Keratinocyte (primary cell): ENCODE measurements at places on chromosomes 6 and 20.

GRCh38 chr6:110979565-110980101, 2.2 kb upstream of the RPF2 start:
- no peak for DNase-seq
- H3K27ac ChIP-seq: no peak overlapping the region
- H3K27me3 ChIP-seq: no peaks in the 10 kb centered on the region
- no peak overlapping the region for H3K4me3 ChIP-seq
- H3K4me1 ChIP-seq: peaks cover 10% of the 10 kb centered on the region

DNA sequence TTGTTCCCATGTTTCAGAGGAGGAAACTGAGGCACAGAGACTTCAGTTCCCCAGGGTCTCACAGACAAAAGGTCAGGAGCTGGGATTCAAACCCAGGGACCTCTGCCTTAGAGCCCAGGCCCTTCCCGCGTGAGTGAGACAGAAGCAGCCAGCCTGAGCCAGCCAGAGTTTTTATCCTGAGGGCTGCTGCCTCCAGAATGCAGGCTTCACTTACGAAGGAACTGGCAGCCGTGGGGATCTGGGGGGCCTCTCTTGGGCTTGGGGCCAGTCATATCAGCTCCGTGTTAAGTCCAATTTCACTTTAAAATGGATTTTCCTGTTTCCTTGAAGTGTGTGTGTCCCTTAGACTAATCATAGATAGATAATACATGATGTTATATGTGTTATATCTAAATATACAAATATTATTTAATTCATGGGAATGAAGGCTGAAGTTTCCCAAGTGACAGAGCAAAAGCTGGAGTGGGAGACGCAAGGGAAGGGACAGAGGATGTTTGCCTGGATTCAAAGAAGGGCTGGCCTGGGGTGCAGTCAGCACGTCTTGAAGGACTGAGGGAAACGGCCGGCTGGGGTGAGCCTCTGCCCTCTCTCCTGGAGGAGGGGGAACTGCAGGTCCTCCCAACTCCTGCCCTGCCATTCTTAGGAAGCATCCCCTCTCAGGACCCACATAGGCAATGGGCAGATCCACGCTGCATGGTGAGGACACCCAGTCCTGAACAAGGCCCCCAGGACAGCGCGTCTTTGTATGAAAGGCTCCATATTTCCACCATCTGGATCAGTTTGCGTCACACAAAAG, 320.1 kb downstream of the CDH4 start:
- no peak overlapping the region for H3K27ac ChIP-seq
- H3K27me3 ChIP-seq: no peaks in the 10 kb centered on the region
- H3K4me1 ChIP-seq: no peaks in the 10 kb centered on the region
- no peak for DNase-seq
- H3K36me3 ChIP-seq: no peaks in the 10 kb centered on the region

DNA sequence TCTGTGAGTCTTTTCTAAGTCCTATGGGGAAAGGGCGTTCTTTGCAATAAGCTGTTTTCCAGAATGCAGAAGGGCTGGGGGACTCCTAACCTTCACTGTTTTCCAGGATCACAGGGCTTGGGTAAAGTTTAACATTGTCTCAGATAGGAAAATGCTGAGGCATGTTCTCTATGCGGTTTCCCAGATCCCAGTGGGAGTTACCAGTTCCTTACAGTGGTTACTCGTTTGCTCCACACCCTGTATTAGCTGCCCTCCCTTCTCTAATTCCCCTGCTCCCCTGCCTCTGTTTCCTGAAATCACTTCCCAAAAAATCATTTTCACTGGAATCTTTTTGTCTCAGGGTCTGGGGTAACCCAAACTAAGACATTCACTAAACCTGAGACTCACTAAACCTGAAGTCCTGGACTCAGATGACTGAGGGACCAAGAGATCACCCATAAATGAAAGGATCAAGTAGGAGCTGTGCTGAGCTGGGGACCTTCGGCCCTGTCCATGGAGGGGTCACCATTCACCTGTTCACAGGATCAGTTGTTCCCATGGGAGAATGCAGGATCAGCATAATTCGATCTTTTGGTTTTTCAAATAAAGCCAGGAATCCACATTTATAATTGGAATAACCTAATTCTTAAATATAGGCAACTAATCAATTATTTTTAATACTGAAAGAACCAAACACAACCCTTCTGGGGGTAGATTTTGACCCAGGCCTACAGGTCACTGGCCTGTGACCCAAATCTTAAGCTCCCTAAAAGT, 76.2 kb downstream of the ISM1 start:
- peaks cover 19% of the 10 kb centered on the region for H3K4me1 ChIP-seq
- DNase-seq: no peak
- no peak overlapping the region for H3K27ac ChIP-seq
- H3K27me3 ChIP-seq: no peaks in the 10 kb centered on the region

DNA sequence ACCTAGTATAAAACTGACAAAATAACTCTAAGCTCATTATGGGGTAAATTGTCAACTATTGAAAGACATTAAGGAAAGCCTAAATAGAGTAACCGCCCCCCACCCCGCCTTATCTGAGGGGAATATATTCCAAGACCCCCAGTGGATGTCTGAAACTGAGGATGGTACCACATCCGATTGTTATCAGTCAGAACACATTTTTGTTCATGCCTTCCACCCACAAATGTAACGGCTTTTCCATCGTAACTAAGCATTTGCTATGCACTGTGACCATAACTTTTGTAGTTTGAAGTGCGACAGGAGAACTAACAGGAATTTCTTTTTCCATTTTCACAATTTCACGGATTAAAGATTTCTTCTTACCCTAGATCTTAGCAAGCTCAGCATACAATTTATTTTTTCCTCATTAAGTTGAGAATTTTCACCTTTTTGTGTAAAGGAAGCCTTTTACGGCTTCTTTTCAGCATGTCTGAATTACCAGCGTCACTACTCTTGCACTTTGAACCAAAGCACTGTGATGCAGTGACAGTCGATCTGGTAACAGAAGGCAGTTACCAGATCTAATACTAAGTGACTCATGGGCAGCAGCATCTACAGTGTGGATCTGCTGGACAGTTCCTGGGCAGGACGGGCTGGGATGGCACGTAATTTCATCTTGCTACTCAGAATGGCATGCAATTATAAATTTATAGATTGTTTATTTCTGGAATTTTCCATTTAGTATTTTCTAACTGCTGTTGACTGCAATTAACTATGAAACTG, 11.8 kb downstream of the CFAP61 start:
- H3K4me3 ChIP-seq: no peak overlapping the region
- no peak overlapping the region for H3K27ac ChIP-seq
- no peaks in the 10 kb centered on the region for H3K27me3 ChIP-seq
- no peaks in the 10 kb centered on the region for H3K4me1 ChIP-seq
- no peaks in the 10 kb centered on the region for H3K36me3 ChIP-seq

DNA sequence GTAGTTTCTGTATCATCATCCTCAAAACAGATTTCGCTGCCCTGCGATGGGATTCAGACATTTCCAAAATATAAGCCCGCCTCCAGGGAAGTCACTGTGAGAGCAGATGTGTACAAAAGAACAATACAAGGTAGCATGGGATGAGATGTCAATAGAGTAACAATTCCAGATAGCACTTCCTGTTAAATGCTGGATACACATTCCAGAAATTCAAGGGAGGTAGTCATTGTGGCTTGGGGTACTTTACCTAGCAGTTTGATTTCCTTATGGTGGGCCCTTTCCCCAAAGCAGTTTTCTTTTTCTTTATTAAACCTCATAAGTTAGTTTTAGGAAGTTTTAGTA, 2.5 kb downstream of the RNF217 start:
- H3K36me3 ChIP-seq: peaks cover 9% of the 10 kb centered on the region
- H3K27ac ChIP-seq: peak overlapping the region; percentile 95
- peaks cover 33% of the 10 kb centered on the region for H3K4me1 ChIP-seq
- H3K27me3 ChIP-seq: no peaks in the 10 kb centered on the region
- DNase-seq: no peak
- peak overlapping the region; percentile 87 for H3K4me3 ChIP-seq

DNA sequence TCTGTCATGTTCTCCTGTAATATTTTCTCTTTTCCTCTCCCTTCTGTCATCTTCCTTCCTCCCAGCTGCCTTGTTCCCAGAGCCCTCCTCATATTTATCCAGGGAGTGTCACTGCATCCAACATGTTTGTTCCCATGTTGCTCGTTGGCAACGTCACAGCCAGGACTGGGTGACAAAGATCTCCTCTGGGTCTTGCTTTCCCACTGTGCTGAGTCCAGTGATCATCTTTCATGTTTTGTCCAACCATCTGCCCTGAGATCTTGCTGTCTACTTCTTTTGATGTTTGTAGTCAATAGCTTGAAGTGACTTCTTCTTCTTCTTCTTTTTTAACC, 26.6 kb downstream of the FARS2 start:
- no peaks in the 10 kb centered on the region for H3K27me3 ChIP-seq
- H3K4me3 ChIP-seq: no peak overlapping the region
- no peaks in the 10 kb centered on the region for H3K36me3 ChIP-seq
- H3K4me1 ChIP-seq: peaks cover 4% of the 10 kb centered on the region

- peak; percentile 36 for DNase-seq
- H3K27me3 ChIP-seq: no peaks in the 10 kb centered on the region
- H3K36me3 ChIP-seq: no peaks in the 10 kb centered on the region
These were observed 49.1 kb downstream of the ARMC2 start for GRCh38 chr6:108897371-108897770.

- no peak overlapping the region for H3K4me3 ChIP-seq
- no peaks in the 10 kb centered on the region for H3K4me1 ChIP-seq
- no peak for DNase-seq
- no peaks in the 10 kb centered on the region for H3K36me3 ChIP-seq
- H3K27ac ChIP-seq: no peak overlapping the region
- no peaks in the 10 kb centered on the region for H3K27me3 ChIP-seq
These were observed 173.9 kb downstream of the EPM2A start for GRCh38 chr6:145561095-145562072.

- no peak overlapping the region for H3K27ac ChIP-seq
- DNase-seq: no peak
- no peak overlapping the region for H3K4me3 ChIP-seq
- no peaks in the 10 kb centered on the region for H3K4me1 ChIP-seq
- no peaks in the 10 kb centered on the region for H3K27me3 ChIP-seq
These were observed 83.9 kb upstream of the OGFRL1 start for GRCh38 chr6:71204741-71205140.

DNA sequence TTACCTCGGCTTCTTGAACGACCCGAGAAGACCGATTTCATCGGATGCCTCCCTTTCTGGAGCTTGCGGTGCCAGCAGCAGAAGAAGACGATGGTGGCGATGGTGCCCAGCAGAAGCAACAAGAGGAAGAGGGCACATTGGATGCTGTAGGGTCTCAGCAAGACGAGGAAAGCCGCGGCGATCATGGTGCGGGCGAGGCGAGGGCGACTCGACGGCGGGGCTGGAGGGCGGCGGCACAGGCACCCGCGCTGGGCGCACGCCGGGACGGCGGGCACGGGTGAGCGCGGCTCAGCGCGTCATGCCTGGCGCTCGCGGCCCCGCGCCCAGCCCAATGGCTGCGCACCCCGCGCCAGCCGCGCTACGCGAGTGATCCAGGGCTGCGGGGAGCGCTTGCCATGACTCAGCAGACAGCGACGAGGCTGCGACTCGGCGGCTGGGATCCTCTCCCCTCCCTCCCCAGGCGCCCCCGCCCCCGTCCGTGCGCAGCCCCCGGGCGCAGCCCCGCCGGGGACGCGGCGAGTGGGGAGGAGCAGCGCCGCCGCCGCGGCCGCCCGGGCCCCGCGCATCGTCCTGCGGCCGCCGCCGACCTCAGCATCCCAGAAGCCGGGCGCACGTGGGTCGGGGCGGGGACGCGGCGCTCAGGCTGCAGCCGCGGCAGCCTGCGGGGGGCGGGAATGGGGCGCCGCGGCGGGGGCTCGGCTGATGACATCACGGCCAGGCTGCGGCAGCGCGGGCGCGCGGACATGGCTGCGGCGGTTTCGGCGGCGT, at the start of gene BEND6:
TSS of gene BEND6 (plus strand) at position 705 of the 768 bp plus-strand sequence. CDS start 26,704 bp downstream, outside the sequence.
- no peak for DNase-seq
- peak within 1 kb of the TSS; percentile 76 for H3K27ac ChIP-seq
- no peaks in the 10 kb centered on the region for H3K27me3 ChIP-seq
- peaks cover 23% of the 10 kb centered on the region for H3K4me1 ChIP-seq

- no peaks in the 10 kb centered on the region for H3K4me1 ChIP-seq
- no peaks in the 10 kb centered on the region for H3K27me3 ChIP-seq
- H3K36me3 ChIP-seq: no peaks in the 10 kb centered on the region
- H3K27ac ChIP-seq: no peak overlapping the region
These were observed 32.9 kb upstream of the EEF1E1 start for GRCh38 chr6:8135276-8135675.
